Fibroblast of skin of scalp (primary cell): ENCODE measurements at places on chromosomes 3 and 15.

- no peak for DNase-seq
These were observed 2.9 kb upstream of the PRRT3 start for GRCh38 chr3:9955067-9955502.

GRCh38 chr3:56468184-56469106 lies at the start of gene ERC2:
TSS of gene ERC2 (minus strand) at chr3:56468467.
- peak; percentile 42 for DNase-seq

- DNase-seq, result no peak
These were observed 157.1 kb upstream of the DPH6 start for GRCh38 chr15:35702946-35703495.

DNA sequence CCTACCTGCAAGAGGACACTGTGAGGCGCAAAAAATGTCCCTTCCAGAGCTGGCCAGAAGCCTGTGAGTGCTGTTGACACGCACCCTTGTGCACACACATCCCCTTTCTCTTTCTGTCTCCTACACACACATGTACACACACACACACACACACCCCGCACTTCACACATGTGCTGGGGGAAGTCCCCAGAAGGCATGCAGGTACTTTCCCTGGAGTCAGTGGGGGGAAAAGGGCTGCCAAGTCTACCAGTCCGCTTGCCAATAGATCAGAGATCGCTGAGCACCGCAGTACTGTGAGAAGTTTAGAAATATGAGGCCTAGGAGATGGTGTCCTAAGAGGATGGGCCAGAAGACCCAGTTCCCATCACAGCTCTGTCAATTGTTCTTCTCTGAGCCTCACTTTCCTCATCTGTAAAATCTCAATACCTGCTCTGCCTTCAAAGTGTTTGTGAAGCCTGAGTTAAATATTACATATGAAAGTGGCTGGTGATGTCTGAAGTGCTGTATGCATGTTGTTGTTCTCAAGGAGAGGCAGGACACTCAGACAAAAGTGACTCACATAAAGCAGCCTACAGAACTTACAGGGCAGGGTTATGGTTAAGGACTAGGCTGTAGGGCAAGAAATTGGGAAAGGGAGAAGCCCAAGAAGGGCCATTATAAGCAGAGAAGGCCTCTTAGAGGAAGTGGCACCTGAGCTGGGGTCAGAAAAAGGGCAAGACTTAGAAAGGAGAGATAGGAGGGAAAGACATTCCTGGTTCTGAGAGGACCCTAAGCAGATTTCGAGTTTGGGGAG lies 6.8 kb downstream of the IL17RE start:
- no peak for DNase-seq

- DNase-seq, result no peak
These were observed 278.1 kb upstream of the CTNNB1 start for GRCh38 chr3:40921251-40921650.

DNA sequence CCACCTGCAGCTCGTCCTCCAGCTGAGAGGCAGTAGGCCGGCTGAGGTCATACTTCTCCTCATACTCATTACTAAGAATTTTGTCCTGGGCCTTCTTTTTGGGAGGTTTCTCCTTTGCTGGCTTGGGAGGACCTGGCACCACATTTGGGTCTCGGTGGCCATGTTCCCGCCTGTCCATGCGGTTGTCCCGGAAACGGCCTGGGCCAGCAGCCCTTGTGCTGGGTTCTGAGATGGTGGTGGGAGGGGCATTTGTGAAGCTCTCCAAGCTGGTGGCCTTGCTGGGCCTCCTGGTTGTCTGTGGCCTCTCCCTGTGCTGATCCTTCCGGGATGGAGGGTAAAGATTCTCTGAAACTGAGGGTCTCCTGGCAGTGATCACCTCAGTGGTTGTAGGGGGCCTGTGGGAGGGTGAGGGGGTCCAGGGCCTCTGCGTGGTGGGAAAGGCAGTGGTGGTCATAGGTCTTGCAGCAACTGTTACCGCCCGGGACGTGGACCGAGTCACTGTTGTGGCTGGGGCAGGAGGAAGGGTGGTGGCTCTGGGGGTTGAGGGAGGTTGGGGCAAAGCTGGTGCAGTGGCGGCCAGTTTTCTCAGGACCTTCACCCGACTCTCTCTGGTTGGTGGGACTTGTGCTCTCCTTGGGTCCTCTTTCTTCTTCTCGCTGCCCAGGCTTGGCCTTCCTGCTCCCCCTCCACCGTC lies 2.5 kb downstream of the CCDC80 start:
- DNase-seq, result no peak

DNA sequence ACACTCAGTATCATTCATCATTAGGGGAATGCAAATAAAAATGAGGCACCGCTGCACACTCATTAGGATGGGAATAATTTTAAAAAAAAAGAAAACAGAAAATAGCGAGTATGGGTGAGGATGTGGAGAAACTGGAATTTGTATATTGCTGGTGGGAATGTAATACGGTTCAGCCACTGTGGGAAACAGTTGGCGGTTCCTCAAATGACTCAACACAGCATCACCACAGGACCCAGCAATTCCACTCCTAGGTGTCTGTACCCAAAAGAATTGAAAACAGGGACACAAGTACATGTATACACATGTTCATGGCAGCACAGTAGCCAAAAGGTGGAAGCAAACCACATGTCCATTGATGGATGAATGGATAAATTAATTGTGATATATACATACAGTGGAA lies 35.2 kb upstream of the RFTN1 start:
- peak; percentile 77 for DNase-seq

DNA sequence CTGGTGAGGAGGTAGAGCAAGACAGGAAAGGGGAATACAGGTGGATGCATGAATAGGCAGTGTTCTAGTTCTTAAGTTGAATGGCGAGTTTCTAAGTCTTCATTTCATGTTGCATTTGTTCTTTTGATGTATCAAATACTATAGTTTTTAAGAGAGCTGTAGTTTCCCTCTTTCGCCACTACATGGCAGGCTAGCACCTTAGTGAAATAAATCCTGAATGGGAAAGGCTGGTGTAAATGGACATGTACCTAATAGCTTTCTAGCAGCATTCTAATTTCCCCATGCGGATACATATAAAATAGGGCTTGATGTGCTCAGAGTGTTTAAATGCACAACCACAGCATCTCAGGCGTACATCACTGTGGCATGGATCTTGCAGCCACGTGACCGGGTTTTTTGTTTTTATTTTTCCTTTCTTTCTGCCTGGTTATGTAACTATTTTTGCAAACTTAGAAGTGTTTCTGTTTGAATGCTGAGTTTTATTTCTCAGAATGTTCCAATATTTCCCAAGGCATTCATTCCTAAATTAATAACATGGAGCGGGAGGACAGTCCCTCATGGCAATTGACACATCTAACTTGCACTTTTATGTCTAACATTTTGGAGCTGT lies 23.5 kb upstream of the CLN6 start:
- DNase-seq, result peak; percentile 83

GRCh38 chr3:180934638-180935037 lies 22.2 kb downstream of the FXR1 start:
- no peak for DNase-seq

- no peak for DNase-seq
These were observed 2.9 kb downstream of the HDGFL3 start for GRCh38 chr15:83204697-83205096.

GRCh38 chr3:150945226-150946032 lies 27.1 kb downstream of the CLRN1 start:
- peak; percentile 87 for DNase-seq

DNA sequence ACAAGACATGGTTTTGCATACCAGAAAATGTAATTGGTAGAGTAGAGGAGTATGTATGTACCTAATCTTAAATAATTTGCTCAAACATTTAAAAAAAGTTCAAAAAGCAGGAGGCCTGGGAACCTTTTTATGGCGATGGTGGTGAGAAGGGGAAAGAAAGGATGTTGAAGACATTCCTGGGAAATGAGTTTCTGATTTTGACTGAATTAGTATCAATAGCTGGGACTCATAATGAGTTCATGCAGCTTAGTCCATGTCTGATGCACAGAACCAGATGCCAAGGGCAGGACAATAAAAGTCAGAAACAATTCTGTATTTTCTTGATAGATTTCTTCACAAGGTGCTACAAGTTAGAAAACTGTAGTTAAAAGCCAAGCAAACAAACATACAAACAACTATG lies 395.3 kb downstream of the GAP43 start:
- DNase-seq, result peak; percentile 25

- DNase-seq, result no peak
These were observed 63.0 kb upstream of the TPRG1 start for GRCh38 chr3:189108735-189109134.

DNA sequence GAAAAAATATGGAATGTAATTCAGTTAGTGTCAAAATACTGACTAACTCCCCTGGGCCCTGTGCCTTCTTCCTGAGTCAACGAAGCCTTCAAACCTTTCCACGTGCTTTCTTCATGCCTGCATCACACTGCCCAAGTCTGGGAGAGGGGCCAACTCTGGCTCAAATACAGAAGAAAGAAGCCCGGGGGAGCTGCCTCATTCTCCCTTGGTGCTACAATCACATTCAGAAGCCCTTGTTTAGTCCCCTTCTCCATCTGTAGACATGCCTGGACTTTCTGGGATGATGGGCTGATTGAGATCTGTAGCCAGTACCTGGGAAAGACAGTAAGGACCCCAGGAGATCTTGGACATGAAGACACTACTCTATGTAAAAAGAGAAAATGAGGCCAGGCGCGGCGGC lies 77.8 kb upstream of the GSK3B start:
- DNase-seq, result peak; percentile 90

DNA sequence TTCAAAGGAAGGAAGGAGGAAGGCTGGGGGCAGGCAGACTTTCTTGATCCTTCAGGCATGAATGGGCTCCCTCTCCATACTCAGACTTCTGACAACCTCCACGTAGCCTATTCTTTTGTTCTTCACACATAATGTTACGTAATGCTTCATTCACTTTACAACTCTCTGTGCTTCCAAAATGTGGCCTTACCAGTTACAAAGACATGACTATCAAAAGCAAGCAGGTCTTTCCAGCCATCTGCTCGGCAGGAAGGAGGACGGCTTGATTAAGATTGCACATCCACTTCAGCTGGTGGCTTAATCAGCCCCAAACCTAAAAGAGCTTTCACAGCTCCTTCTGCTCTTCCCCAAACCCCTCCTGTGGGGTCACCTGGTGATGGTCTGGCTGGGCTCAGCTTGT lies 263.2 kb downstream of the XXYLT1 start:
- DNase-seq, result no peak

GRCh38 chr15:91950631-91951329 lies 97.3 kb downstream of the SLCO3A1 start:
- DNase-seq, result peak; percentile 14

DNA sequence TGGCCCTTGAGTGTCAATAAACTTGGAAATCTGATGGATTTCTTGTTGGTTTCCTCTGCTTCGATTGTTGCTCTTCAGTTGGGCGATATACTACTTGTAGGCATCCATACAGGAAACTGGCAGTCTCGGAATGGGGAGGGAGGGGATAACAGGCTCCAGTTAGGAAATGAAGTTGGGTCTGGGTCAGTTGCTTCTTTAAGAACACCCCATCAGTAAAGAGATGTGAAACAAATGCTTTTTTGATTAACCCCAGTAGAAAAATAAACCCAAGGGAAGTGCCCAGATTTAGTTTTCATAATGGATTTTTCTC lies 681 bp downstream of the CHMP2B start:
- no peak for DNase-seq

DNA sequence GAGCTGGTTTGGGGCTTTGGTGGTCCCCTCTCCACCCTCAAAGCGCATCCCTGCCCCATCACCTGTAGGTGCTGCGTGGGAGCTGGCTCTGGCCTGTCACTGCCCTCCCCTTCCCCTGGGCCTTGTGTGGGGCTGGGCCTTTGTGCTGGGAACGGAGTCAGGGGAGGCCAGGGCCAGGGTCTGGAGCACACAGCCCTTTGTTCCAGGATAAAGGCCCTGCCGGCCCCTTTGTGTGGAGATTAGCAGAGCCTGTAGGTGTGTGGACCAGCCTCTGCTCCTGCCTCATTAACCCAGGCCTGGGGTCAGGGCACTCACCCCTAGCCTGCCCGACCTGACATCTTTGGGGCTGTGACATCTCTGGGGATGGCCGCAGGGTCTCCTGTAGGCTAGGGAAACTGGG lies 8.9 kb downstream of the EPHB3 start:
- no peak for DNase-seq

DNA sequence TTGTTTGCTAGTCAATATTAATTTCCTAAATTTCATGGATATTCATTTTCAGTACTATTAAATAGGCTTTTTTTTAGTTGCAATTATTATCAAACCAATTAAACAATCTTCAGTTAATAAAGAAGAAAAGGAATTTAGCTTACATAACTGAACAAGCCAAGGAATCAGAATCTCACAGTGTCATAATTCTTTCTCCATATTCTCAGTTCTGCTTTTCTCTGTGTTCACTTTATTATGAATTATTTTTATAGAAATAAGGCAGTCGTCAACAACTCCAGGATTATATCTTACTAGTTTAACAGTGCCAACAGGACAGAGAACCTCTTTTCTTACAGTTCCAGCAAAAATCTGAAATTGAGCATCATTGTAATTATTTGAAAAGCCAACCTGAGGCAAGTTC lies 221.7 kb downstream of the CGGBP1 start:
- DNase-seq, result no peak

- no peak for DNase-seq
These were observed 117.1 kb downstream of the MTHFS start for GRCh38 chr15:79779746-79780145.

DNA sequence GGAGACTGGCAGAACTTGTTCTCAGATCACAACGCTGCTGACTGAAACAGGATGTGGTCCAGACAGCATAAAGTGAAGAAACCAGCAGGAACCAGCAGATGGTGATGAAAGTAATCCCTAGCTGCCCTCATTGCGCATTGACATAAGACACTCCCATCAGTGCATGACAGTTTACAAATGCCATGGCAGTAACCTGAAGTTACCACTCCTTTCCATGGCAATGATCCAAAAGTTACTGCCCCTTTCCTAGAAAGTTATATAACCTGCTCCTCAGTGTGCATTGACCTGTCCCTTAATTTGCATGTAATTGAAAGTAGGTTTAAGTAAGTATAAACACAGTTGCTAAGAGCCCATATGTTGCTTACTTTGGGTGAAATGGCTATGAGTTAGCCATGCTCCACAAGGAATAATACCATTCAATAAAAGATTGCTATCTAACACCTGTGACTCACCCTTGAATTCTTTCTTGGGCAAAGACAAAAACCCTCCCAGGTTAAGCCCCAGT lies 149.1 kb upstream of the CD96 start:
- DNase-seq, result peak; percentile 2
